ENCODE measurements at places on chromosomes 7 and 10. TPM values are rescaled to one million over a fixed set of nuclear protein-coding genes. Genes with fewer than 3 reads are reported as not detected.

PDE6C gene
- not detected for total RNA-seq

OR13A1 gene
- 0.44 TPM for total RNA-seq

VAX1 gene
- 0.27 TPM for total RNA-seq

CDK6 gene
- 111 TPM for total RNA-seq

TET1 gene
- 31.6 TPM for total RNA-seq

IKZF5 gene
- 9.5 TPM for total RNA-seq

OR2AE1 gene
- total RNA-seq = 0.39 TPM

GPR26 gene
- 0.10 TPM for total RNA-seq

FRMPD2 gene
- total RNA-seq = 1.6 TPM

ZNF37A gene
- 21.1 TPM for total RNA-seq

ZNF485 gene
- total RNA-seq = 3.4 TPM

EPO gene
- total RNA-seq = not detected

PON3 gene
- total RNA-seq = not detected

PIP gene
- total RNA-seq = not detected

CARD11 gene
- 1.4 TPM for total RNA-seq

COL13A1 gene
- total RNA-seq = 8.5 TPM

IFIT1 gene
- total RNA-seq = not detected

GIMAP5 gene
- not detected for total RNA-seq

SPDYE1 gene
- not detected for total RNA-seq

Data from glutamatergic neuron (in vitro differentiated cells).